T-cell (primary cell): ENCODE measurements at places on chromosomes 13 and 19.

- no peak for DNase-seq
These were observed 1187.7 kb upstream of the PCDH9 start for GRCh38 chr13:68417801-68418200.

GRCh38 chr13:51220706-51221105 lies 1.5 kb upstream of the FAM124A start:
- no peak for DNase-seq

DNA sequence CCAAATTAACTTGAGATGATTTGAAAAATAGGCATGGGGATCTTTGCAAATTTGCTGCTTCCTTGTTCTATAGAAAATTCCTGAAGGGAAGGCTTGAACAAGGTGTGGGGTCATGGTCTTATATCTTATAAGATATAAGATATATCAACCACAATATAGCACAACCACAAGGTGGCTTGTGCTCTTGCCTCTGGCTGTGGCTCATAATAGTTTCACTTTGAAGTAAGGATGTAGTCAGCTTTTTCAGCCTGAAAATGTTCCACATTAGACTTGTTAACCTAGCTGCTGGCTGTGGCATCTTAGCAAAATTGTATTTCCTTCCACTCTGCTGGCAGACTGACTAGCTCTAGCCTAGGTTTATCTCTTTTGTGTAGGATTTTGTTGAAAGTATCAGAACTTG lies 169.7 kb downstream of the KLF5 start:
- no peak for DNase-seq

- no peak for DNase-seq
These were observed 574.4 kb upstream of the SLC10A2 start for GRCh38 chr13:103640606-103641005.

- no peak for DNase-seq
These were observed 75.5 kb downstream of the TNFSF13B start for GRCh38 chr13:108345016-108345415.

- no peak for DNase-seq
These were observed 91.4 kb downstream of the ATP11A start for GRCh38 chr13:112781287-112781686.

DNA sequence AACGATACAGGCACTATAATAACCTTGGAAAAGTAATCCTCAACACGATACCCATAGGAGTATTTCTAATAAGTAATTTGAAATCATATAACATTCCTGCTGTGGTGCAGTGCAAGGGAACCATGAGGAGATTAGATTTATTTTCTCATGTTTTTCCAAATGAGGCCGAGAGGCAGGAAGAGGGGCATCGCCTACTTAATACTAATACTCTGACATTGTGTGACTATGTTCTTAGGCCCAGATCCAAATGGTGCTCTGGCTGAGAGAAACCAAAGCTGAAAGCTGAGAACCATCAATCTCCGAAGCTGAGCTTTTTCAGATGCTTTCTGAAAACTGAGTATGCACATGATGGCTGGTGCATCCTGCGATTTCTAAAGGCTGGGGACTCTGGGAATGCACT lies 248.0 kb upstream of the MAB21L1 start:
- no peak for DNase-seq

- DNase-seq: no peak
These were observed 1.1 kb downstream of the ZNF444 start for GRCh38 chr19:56142087-56142787.

GRCh38 chr19:45882652-45883585 lies 3.0 kb downstream of the IRF2BP1 start:
- DNase-seq: peak; percentile 78

DNA sequence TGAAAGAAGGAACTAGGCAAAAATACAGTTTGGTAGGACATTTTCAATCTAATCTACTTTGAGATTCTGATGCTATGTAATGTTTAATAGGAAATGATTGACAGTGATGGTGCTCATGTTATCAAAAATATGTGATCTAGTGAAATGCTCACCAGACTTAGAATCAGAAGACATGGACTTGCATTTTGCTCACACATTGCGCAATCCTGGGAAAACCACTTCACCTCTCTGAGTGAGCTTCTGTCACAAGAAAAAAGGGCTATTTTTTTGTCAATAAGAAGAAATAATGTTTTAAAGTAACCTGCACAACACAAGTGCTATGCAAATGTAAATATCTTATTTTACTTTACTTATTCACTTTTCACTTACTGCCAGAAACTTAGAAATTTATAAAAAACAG lies 380.9 kb upstream of the HTR2A start:
- no peak for DNase-seq

GRCh38 chr19:55626350-55626749 lies 2.0 kb upstream of the ZNF784 start:
- peak; percentile 49 for DNase-seq

DNA sequence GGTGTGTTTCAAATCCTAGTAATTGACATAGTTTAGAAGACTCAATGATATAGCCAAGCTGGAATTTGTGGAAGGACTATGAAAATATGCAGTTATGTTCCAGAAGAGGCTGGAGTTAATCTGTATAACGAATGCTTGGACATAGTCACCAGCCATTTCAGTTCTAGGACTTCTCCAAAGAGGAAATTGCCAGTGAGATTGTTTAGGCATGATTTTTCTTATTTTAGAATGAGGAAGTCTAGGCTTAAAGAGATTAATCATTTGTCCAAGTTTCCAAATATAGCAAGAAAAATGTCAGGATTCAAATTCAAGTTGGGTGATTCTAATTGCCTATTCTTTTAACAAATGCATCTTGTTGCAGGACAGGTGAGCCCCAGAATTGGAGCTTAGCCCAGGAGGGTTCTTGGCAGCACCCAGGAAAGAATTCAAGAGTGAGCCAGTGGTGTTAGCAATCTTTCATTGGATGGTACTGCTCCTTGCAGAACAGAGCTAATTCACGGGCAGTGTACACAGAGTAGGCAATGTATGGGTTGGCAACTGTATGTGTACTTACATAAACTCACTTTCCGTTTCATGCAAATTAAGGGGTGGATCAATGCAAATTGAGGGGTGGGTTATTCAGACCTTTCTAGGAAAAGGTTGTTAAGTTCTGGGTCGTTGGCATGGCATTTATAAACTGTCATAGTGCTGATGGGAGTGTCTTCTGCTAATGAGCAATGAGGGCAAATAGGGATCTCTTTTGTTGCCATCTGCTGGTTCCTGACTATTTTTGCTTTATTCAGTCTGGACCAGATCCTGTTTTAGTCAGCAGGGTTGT lies 763.1 kb upstream of the SLITRK1 start:
- DNase-seq: no peak

DNA sequence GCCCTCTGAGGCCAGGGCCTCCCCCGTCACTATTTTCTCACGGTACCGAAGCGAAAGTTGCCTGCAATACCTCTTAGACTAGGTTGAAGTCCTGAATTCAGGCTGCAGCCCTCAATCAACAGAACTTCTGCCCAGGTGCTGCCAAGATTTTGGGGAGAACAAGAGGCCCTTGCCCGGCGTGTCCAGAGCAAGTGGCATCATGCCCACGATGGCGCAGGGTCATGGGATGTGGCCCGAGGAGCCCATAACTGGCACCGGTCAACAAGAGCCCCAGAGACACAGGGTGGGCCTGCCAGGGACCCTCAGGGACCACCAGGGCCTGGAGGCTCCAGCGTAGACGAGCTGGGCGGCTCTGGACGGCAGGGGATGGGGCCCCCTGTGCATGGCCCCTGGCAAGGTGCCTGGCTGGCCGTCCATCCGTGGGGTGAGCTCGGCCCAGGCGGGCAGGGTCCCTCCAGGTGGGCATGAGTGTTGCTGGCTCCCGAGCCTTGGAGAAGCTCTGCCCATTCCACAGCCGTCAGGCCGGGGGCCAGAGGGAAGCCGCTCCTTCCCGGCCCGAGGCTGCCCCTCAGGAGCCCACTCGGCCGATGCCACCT lies 45.1 kb downstream of the GAS6 start:
- no peak for DNase-seq

DNA sequence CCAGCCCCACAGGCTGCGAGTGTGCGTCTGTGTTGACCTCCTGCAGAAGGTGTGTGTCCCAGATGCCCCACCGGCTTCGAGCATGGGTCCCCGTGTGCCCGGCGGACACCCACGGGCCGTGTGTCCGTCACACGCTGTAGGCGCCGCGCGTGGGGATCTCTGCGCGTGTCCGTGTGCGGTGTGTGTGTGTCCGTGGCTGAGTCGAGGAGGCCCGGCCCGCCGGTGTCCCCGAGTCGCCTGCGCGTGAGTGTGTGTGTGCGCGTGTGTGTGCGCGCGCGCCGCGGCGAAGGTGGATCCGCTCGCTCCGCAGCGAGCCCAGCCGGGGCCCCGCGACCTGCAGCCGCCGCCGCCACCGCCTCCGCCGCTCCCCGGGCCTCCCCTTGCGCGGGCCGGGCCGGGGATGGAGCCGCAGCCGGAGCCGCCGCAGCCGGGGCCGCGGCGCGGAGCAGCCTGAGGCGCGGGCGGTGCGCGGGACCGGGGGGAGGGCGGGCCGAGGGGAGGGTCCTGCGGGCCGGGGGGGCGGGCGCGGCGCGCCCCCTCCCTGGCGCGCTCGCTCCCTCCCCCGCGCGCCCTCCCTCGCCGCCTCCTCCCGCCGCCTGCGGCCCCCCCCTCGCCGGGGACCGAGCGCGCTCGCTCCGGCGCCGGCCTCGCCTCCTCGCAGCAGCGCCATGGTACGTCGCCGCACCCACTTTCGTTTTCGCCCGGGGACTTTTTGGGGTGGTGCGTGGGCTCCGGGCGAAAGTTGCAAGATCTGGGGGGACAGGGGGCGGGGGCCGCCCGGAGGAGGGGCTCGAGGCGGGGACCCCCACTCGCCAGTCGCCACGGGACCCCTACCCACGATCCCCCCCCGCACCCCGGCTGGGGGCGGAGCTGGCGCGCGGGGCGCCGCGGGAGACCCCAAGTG lies 7.1 kb upstream of the NFIC start:
- peak; percentile 66 for DNase-seq
